ENCODE measurements at places on chromosomes 1 and 21. TPM values are rescaled to one million over a fixed set of nuclear protein-coding genes. Genes with fewer than 3 reads are reported as not detected.

The NMNAT1 gene
- total RNA-seq = 5.2 TPM

- peak; percentile 71 for DNase-seq
These were observed 36.9 kb upstream of the GPR37L1 start for GRCh38 chr1:202085682-202086373.

DNA sequence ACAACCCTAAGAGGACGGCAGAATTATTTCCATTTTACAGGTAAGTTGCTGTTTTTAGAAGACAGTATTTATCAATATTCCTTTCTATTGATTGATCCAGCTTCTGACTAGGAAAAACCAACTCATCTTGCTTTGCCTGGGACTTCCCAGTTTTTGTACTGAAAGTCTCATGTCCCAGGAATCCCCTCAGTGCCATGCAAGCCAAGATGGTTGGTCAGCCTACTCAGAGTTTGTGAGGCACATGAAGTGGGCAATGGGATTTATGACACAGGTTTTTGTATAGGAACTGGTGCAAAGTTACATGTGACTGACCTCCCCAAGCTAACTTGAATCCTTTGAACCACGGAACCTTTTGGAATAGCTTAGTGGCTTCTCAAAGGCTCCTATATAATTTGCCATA, 45.5 kb downstream of the GNG12 start:
- no peak for DNase-seq

GRCh38 chr1:168141871-168142385, 5.2 kb upstream of the GPR161 start:
- DNase-seq = no peak

GRCh38 chr1:108057541-108057940, 92.6 kb upstream of the VAV3 start:
- no peak for DNase-seq

- DNase-seq = no peak
These were observed 446.6 kb downstream of the SIPA1L2 start for GRCh38 chr1:232183266-232183800.

Measured in HT-29 (cell line).